Endothelial cell (in vitro differentiated cells): ENCODE measurements at places on chromosomes 13 and 19. TPM values are rescaled to one million over a fixed set of nuclear protein-coding genes. Genes with fewer than 3 reads are reported as not detected.

GRCh38 chr19:33419788-33420130, 46.2 kb downstream of the CEBPG start:
- no peak overlapping the region for H3K4me3 ChIP-seq
- H3K4me1 ChIP-seq: no peaks in the 10 kb centered on the region
- no peaks in the 10 kb centered on the region for H3K36me3 ChIP-seq
- no peaks in the 10 kb centered on the region for H3K27me3 ChIP-seq

GRCh38 chr19:46579361-46579879, 21.7 kb upstream of the CALM3 start:
- peak; percentile 73 for DNase-seq
- H3K27ac ChIP-seq: no peak overlapping the region
- peaks cover 17% of the 10 kb centered on the region for H3K4me1 ChIP-seq

DNA sequence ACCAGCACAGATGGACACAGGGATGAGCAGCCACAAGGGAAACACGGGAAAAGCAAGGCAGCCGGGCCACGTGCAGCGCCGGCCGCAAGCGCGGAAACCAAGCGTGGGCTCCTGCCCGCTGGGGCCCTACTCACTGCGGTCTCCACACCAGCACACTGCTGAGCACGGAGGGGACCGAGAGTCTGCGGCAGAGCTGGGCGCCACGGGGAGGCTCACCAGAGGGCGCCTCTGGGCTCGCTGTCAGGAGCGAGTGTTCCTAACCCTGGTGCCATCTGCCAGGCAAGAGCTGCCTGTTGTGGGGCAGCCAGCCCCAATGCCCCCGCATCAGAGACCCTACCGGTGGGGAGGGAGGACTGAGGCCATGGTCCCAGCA, 26.5 kb downstream of the MPND start:
- no peak overlapping the region for H3K27ac ChIP-seq
- peaks cover 25% of the 10 kb centered on the region for H3K4me1 ChIP-seq
- no peak overlapping the region for H3K4me3 ChIP-seq
- DNase-seq: peak; percentile 56
- peaks cover 8% of the 10 kb centered on the region for H3K36me3 ChIP-seq

DNA sequence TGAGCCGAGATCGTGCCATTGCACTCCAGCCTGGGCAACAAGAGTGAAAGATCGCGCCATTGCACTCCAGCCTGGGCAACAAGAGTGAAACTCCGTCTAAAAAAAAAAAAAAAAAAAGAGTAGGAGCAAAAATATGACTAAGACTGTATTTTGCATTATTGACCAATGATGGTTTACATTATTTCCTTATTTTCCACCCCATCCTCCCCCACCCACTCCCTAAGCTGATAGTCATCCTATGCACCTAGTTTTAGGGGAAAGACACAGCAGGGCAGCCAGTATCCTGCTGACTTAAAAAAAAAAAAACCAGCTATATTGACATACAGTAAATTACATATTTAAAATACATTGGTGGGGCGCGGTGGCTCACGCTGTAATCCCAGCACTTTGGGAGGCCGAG, 25.1 kb downstream of the VAV1 start:
- DNase-seq: no peak
- no peaks in the 10 kb centered on the region for H3K4me1 ChIP-seq
- peaks cover 5% of the 10 kb centered on the region for H3K27me3 ChIP-seq
- H3K27ac ChIP-seq: no peak overlapping the region

- H3K4me1 ChIP-seq: peaks cover 80% of the 10 kb centered on the region
- no peak for DNase-seq
- peaks cover 68% of the 10 kb centered on the region for H3K36me3 ChIP-seq
- H3K4me3 ChIP-seq: peak overlapping the region; percentile 77
- H3K27me3 ChIP-seq: peaks cover 22% of the 10 kb centered on the region
Observed at GRCh38 chr13:110312339-110313031, 5.4 kb downstream of the COL4A2 start.

DNA sequence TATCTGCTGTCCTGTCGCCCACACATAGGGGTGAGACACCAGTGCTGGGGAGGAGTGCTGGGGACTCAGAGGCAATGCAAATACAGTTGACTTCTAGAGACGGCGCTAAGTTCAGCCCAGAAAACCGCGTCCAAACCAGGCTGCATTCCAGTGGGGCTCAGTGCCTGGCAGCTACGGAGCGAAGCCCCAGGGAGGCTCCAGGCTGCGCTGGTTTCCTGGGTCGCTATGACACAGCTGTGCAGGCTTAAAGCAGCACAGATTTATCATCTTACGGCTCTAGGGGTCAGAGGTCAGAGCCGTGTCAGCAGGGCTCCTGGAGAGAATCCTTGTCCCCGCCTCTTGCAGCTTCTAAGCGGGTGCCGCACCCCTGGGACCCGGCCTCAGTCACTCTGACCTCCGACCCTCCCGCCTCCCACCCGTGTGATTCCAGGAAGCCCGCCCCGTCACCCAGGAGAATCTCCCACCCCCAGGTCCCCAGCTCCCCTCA, 61.6 kb downstream of the ANKRD10 start:
- H3K27ac ChIP-seq: no peak overlapping the region
- no peaks in the 10 kb centered on the region for H3K4me1 ChIP-seq
- H3K4me3 ChIP-seq: no peak overlapping the region
- DNase-seq: no peak
- H3K27me3 ChIP-seq: no peaks in the 10 kb centered on the region

- no peak overlapping the region for H3K4me3 ChIP-seq
- DNase-seq: no peak
- H3K4me1 ChIP-seq: peaks cover 6% of the 10 kb centered on the region
- H3K27ac ChIP-seq: no peak overlapping the region
Observed at GRCh38 chr13:24670174-24670573, 10.0 kb upstream of the ATP12A start.

GRCh38 chr19:28710278-28710677, 502.7 kb downstream of the UQCRFS1 start:
- H3K27ac ChIP-seq: no peak overlapping the region
- H3K36me3 ChIP-seq: no peaks in the 10 kb centered on the region
- H3K4me3 ChIP-seq: no peak overlapping the region
- H3K4me1 ChIP-seq: no peaks in the 10 kb centered on the region
- no peaks in the 10 kb centered on the region for H3K27me3 ChIP-seq
- no peak for DNase-seq

- no peaks in the 10 kb centered on the region for H3K27me3 ChIP-seq
- no peaks in the 10 kb centered on the region for H3K4me1 ChIP-seq
- H3K4me3 ChIP-seq: no peak overlapping the region
- no peaks in the 10 kb centered on the region for H3K36me3 ChIP-seq
Observed at GRCh38 chr13:112521073-112521685, 66.8 kb downstream of the TUBGCP3 start.

GRCh38 chr13:109844396-109844795, 58.0 kb upstream of the IRS2 start:
- H3K27me3 ChIP-seq: peaks cover 7% of the 10 kb centered on the region
- no peak overlapping the region for H3K27ac ChIP-seq
- H3K36me3 ChIP-seq: no peaks in the 10 kb centered on the region
- no peak overlapping the region for H3K4me3 ChIP-seq
- H3K4me1 ChIP-seq: peaks cover 15% of the 10 kb centered on the region

DNA sequence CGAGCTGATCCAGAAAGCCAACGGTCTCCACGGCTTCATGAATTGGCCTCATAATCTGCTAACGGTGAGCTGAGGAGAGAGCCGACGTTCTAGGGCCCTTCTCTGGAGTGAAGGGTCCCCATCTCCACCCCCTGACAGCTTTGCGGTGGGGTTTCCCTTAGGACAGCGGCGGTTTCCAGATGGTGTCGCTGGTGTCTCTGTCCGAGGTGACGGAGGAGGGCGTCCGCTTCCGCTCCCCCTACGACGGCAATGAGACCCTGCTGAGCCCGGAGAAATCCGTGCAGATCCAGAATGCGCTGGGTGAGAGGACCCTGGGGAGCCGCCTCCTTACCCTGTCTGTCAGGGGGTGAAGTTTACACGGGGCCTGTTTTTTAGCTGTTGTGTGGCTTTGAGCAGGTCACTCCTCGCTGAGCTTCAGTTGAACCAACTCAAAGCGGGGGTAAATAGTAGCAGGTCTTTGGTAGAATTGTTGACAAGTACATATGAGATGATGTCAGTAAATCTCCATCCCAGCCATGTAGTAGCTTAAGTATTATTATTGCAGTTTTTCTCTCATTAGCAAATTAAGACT, 801 bp downstream of the QTRT1 start:
- H3K27me3 ChIP-seq: peaks cover 8% of the 10 kb centered on the region
- H3K27ac ChIP-seq: no peak overlapping the region
- DNase-seq: peak; percentile 25

GRCh38 chr19:43936188-43936587, 1.1 kb upstream of the ZNF45 start:
- H3K4me1 ChIP-seq: peaks cover 5% of the 10 kb centered on the region
- no peak overlapping the region for H3K27ac ChIP-seq
- peaks cover 9% of the 10 kb centered on the region for H3K36me3 ChIP-seq
- no peaks in the 10 kb centered on the region for H3K27me3 ChIP-seq

DNA sequence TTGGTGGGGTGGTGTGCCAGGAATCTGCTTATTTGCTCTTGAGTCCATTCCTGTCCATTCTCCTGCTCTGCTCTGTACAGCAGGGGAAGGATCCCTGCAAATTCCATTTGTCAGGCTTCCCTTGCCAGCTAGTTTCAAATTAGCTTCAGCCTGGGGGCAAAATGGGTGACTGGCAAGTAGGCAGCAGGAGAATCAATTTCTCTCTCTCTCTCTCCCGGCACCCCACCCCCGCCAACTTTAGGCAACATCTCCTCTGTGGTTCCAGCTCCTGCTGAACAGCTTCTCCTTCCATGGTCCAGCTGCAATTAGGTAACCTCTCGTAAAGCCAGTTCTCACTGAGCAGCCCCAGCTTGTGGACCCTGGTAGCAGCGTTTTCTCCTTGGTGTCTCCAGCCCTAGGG, 6.7 kb upstream of the MYCBP2 start:
- no peak for DNase-seq
- H3K36me3 ChIP-seq: no peaks in the 10 kb centered on the region
- H3K4me1 ChIP-seq: peaks cover 13% of the 10 kb centered on the region
- no peak overlapping the region for H3K4me3 ChIP-seq

DNA sequence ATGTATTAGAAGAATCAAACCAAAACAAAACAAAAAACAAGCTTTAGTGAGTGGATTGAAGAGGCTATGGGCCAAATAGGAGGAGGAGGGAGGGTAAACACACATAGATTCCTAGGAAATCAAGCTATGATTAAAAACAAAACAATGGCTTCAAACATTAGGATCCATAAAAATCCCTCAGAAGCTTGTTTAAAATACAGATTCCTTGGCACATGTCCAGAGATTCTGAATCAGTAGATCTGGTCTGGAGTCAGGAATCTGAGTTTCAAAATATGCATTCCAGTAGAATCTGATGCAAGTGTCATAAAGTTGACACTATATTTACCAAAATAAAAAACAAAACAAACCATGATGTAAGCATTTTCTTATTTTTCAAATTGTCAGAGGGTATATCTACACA, 692.8 kb upstream of the SGCG start:
- DNase-seq: no peak
- H3K36me3 ChIP-seq: no peaks in the 10 kb centered on the region
- peaks cover 1% of the 10 kb centered on the region for H3K27me3 ChIP-seq
- no peaks in the 10 kb centered on the region for H3K4me1 ChIP-seq
- no peak overlapping the region for H3K4me3 ChIP-seq

- no peak for DNase-seq
- H3K27ac ChIP-seq: no peak overlapping the region
- peak overlapping the region; percentile 24 for H3K4me3 ChIP-seq
- peaks cover 3% of the 10 kb centered on the region for H3K36me3 ChIP-seq
- H3K4me1 ChIP-seq: peaks cover 8% of the 10 kb centered on the region
Observed at GRCh38 chr19:18119717-18120105, 22.1 kb downstream of the MAST3 start.

GRCh38 chr13:109254274-109254673, 532.1 kb downstream of the IRS2 start:
- H3K27me3 ChIP-seq: no peaks in the 10 kb centered on the region
- H3K4me1 ChIP-seq: peaks cover 5% of the 10 kb centered on the region
- DNase-seq: no peak

DNA sequence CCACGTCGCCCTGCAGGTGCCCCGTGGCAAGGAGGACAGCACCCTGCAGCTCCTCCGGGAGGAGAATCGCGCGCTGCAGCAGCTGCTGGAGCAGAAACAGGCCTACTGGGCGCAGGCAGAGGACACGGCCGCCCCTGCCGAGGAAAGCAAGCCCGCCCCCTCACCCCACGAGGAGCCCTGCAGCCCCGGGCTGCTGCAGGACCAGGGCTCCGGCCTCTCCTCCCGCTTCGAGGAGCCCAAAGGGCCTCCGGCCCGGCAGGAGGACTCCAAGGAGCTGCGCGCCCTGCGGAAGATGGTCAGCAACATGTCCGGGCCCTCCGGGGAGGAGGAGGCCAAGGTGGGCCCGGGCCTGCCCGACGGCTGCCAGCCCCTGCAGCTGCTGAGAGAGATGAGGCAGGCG, 11.6 kb downstream of the CBY2 start:
- peaks cover 16% of the 10 kb centered on the region for H3K4me1 ChIP-seq
- H3K27ac ChIP-seq: no peak overlapping the region
- no peak for DNase-seq
- no peak overlapping the region for H3K4me3 ChIP-seq

DNA sequence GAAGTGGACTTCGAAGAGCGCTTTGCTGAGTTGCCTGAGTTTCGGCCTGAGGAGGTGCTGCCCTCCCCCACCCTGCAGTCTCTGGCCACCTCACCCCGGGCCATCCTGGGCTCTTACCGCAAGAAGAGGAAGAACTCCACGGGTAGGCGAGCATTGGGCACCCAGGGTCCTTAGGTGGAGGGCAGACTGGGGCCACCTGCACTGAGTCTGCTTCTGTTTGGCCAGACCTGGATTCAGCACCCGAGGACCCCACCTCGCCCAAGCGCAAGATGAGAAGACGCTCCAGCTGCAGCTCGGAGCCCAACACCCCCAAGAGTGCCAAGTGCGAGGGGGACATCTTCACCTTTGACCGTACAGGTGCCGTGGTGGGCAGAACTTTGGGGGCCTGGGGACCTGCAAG, 8.0 kb upstream of the PRR19 start:
- no peak overlapping the region for H3K4me3 ChIP-seq
- H3K4me1 ChIP-seq: no peaks in the 10 kb centered on the region
- DNase-seq: no peak

DNA sequence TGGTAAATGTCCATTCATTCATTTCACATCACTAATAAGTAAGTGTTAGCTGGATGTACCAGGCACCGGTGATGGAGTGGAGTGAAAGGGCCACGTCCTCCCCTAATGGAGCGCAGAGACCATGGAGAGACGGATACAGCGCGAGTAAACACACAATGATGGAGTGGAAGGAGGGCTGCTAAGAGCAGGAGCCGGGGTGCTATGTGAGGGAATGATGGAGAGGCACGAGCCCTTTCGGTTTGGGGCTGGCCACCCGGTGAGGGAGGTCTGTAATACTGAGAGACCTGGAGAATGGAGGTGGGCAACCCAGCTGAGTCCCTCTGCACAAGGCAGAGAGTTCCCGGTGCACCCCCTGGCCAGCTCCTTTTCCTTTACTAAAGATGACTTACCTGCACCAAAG, 53.7 kb downstream of the PEPD start:
- no peak overlapping the region for H3K27ac ChIP-seq
- DNase-seq: no peak
- H3K4me3 ChIP-seq: no peak overlapping the region

GRCh38 chr13:99237981-99238662, 20.1 kb downstream of the GPR18 start:
- no peak for DNase-seq
- peaks cover 21% of the 10 kb centered on the region for H3K36me3 ChIP-seq
- H3K27me3 ChIP-seq: no peaks in the 10 kb centered on the region
- H3K4me1 ChIP-seq: no peaks in the 10 kb centered on the region
- no peak overlapping the region for H3K27ac ChIP-seq

Gene IZUMO1
- total RNA-seq: 3.3 TPM

Gene ZNF763
- not detected for total RNA-seq

Gene TNPO2
- 68.1 TPM for total RNA-seq

Gene ATP4A
- total RNA-seq: not detected

Gene MCOLN1
- total RNA-seq: 24.2 TPM

Gene IGFLR1
- total RNA-seq: 3.2 TPM

Gene ZNF442
- 4.0 TPM for total RNA-seq
